ENCODE measurements at places on chromosomes 1 and 21.

DNA sequence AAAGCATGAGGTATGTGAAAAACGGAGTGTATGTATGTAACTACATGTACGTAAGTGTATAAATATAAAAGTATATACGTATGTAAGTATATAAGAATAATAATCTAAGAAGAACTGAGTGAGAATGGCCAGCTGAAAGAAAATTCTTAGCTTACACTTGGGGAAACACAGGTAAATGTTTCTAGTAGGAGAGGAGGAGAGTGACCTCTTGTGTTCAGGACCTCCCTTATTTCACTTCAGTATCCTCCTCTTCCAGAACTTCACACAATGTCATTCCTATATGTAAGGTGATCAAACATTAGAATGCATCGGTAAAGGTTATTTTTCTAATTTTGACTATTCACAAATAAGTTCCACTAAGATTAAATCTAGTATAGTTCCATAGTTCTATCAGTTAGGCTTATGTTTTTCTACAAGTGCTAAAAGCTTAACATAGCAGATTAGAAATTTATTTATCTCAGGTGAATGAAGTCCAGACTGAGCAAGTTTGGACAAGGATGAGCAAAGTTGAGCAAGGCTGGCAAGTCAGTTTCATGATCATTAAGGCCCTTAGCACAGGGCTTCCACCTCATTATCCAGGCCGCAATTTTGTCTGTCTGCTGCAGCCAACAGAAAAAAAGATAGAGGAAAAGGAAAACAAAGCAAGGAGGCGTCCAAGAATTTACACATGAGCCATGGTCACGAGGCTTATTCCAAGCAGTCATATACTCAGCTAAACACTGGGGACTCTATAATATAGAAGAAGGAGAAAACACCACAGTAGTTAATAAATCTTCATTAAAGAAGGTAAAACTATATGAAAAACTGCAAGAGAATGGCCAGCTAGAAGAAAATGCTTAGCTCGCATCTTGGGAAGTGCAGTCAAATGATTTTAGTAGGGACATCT is 7.1 kb upstream of the MROH9 start:
- no peak for DNase-seq

DNA sequence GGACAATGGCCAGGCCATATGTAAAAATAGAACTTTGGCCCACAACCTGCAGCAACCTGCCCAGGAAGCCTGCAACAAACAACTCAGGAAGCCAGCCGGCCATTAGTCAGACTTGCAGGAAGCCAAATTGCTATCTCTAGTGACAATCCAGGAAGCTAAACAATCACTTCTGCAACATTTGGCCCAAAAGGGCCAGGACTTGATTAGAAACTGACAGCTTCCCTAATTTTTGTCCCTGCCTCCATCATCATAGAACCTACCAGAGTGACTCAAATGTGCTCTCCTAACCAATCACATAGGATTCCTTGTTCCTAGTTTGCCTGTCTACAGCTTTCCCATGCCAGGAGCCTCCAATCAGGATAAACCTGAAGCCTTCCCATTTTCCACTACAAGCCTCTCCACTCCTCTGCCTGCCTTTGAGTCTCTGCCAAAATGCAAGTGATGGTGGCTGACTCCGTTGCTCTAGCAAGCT is 639.3 kb downstream of the PTPRU start:
- no peak for DNase-seq

- DNase-seq = no peak
Measured at GRCh38 chr1:905811-906599, 17.7 kb upstream of the SAMD11 start.

- no peak for DNase-seq
Measured at GRCh38 chr1:241470908-241471590, 48.5 kb downstream of the FH start.

DNA sequence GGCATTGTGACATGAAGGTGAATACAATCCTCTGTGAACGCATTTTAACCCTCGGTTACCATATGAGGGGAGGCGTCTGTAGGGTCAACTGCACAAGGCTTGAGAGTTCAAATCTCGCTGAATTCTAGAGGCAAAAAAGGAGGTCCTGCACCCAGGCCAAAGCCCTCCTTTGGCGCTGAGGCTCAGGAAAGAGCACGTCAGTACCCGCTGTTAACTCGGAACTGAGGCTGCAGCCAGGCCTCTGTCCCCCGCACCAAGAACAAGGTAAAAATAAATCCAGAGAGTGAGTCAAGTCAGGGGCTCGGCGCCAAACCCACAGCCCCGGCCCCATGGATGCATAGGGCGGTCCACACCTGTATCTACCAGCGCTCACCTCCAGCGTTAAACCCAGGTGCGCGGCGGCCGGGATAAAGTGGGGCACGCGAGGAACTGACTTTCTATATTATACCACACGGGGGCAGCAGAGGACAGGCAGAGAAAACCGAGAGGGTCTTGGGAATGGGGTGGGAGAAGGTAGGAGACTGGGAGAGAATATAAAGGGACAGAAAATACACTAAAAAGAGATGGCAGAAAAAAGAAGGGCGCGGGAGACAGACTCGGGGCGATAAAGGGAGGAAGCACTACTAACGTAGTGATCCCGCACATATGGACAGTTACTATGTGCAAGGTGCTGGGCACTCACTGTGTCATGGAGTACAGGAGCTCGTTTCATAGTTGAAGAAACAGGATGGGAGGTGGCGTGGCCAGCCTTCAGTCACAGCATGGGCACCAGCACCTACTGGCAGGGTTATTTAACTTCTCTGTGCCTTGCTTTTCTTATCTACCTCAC is 54.9 kb downstream of the DMRTA2 start:
- peak; percentile 34 for DNase-seq

DNA sequence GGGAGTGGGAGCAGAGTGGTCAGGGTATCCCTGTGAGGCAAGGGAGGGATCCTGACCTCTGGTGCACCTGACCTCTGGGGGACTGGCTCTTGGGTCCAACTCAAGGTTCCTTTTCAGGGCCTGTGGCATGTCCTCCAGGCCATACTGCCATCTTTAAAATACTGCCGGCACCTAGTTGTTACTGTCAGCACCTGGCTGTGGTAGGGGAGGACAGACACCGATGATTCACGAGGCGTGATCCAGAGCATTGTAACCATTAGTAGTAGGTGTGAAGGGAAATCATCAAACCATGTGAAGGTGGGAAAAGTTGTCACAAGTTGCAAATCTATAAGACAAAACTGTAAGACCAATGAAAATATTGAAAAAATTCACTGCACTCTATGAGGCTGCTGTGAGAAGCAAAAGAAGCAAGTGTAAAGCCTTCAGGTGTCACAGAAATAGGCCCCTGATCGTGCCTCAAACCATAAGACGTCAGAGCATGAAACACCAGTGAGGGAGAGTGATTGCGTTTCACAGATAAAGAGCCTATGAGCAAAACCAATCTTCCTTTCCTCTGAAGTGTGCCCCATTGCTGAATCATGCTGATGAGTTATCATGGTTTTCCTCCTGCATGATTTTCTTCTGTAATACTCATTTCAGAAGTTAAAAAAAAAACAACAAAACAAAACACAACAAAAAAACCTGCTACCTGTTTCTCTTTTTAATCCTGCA is 55.3 kb downstream of the CDC7 start:
- DNase-seq = no peak

GRCh38 chr1:175632667-175633066 is 110.7 kb downstream of the TNR start:
- no peak for DNase-seq

GRCh38 chr1:214902636-214903320 is 179.8 kb upstream of the KCNK2 start:
- no peak for DNase-seq

DNA sequence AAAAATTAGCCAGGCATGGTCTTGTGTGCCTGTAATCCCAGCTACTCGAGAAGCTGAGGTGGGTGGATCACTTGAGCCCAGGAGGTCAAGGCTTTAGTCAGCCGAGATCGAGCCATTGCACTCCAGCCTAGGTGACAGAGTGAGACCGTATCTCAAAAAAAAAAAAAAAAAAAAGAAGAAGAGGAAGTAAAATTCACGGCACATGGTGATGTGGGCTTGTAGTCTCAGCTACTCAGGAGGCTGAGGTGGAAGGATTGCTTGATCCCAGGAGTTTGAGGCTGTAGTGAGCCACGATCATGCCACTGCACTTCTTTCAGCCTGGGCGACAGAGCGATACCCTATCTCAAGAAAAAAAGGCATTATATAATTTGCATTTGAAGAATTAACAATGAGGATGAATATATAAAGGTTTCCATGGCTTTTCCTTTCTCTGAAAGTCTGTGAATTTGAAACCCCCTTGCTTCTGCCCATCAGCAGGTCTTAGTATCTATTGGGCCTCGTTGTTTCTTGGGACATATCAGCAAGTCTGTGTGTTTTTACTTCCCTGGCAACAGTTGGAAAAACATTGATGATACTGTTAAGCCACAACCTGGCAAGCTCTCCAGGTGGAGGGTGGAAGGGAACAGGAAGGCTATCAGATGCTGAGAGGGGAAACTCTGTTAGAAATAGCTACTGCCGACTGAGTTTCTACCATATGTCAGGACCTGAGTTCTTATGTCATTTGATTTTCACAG is 4.6 kb upstream of the PLA2G2D start:
- DNase-seq = no peak

- DNase-seq = no peak
Measured at GRCh38 chr1:83996621-83997020, 2.3 kb downstream of the TTLL7 start.

DNA sequence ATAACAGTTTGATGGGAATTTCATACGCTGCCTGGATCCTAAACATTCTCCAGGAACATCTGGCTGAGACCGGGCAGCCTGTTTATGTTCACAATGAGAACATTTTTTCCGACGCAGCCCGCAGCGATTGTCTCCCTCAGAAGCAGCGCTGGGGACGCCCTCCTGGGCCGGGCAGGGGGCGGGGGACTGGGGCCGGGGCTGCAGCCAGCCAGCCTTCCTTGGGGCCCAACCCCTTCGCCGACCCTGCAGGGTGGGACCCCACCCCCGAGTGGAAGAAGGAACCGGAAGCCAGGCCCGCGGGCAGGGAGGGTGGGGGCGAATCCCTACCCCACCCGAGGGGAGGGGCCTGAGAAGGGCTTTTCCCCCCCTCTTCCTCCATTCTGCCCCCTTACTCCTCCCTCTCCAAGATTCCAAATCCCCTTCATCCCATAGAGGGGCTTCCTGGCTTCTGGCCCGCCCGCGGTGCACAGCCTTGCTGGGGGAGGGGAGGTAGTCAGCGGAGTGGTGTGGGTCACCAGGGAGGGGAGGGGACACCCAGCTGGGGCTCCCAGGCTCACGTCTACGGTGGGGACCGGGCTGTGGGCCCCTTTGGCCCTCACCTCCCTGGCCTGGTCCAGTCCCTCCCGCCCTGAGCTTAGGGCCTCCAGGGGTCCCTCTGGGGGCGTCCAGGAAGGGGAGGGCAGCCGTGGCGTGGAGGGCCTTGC is 60.6 kb downstream of the WNT9A start:
- no peak for DNase-seq

DNA sequence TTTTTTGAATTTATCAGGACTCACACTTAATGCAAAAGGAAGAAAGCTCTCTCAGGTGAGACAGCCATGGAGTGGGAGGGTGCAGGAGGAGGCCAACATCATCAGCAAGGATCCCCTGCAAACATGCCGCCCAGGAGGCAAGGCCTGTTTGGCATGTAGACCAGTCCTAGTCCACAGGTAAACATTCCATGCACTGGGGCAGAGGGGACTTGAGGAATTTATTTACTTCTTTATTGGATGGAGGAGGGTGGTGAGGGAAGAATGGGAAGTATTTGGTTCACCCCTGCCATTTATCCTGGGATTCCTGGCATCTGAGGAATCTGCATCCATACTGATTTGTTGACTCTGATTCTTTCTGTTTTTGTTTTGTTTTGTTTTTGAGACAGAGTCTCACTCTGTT is 1.5 kb upstream of the UQCRHL start:
- no peak for DNase-seq

GRCh38 chr1:230108580-230108979 is 41.5 kb downstream of the GALNT2 start:
- no peak for DNase-seq

DNA sequence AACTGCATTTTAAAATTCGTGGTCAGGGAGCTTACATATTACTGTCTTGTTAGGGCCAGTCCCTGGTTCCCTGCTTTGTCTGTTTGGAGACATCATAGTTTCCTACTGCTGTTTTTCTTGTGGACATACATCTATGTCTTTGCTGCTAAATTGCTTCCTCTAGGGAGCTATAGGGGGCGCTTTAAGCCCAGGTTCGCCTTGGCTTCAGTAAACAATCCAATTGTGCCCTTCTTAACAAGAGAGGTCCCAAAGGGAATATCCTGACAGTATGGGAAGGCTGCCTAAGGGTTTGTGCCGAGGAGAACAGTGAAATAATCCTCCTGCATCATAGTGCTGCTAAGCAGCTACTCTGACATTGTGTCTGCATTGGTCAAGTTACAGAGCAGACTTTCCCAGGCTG is 112.5 kb downstream of the USH2A start:
- peak; percentile 1 for DNase-seq

GRCh38 chr1:25844536-25845337 is 14.5 kb downstream of the AUNIP start:
- no peak for DNase-seq

- no peak for DNase-seq
Measured at GRCh38 chr1:33237579-33237978, 18.7 kb upstream of the ZNF362 start.

DNA sequence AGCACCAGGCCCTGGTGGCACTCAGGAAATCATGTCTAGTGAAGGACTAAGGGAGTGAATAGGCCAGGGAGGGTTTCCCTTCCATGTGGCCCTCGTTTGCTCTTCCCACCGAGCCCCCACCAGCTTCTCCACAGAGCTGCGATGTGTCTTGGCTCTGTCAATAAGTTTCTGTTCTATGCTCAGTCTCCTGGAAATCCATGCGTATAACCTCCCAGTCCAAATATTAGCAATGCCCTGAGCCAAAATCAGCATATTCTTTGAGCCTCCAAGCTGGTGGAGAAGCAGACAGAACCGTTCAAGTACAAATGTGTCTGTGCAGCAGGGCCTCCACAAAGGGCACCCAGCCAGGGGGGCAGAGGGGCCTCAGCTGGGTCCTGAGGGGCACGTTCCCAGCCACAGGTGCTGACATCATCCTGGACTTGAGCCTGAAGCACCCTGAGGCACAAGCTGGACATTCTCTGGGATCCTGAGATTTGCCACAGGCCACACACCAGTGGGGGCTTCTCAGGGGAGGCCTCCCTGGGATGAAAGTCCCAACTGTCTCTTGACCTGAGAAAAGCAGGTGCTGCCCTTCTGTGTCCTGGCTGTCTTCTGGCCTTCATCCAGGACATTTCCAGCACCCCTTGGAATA is 350.5 kb upstream of the VAMP3 start:
- DNase-seq = no peak

GRCh38 chr1:198228925-198229324 is 72.1 kb downstream of the NEK7 start:
- DNase-seq = no peak

DNA sequence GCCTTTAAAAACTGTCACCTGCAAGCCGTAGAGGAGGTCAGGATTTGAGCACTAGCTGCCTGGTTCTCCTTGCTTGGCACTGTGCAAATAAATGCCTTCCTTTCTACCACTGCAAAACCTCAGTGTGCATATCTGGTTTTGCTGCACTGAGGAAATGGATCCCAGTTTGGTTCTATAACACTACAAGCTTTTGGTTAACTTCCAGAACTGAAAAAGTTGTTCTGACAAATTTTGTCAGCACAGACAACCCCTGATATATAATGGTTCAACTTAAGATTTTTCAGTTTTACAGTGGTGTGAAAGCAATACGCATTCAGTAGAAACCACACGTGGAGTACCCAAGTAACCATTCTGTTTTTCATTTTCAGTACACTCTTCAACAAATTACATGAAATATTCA is 29.8 kb upstream of the GALNT2 start:
- DNase-seq = no peak

Data from Kasumi-1 (cell line).